Hematopoietic multipotent progenitor cell (in vitro differentiated cells): ENCODE measurements at places on chromosomes 5 and 9. TPM values are rescaled to one million over a fixed set of nuclear protein-coding genes. Genes with fewer than 3 reads are reported as not detected.

GRCh38 chr5:158414333-158414762 lies 555.4 kb upstream of the CLINT1 start:
- DNase-seq = no peak

- no peak for DNase-seq
Measured at GRCh38 chr9:37926737-37927118, 22.8 kb upstream of the SLC25A51 start.

DNA sequence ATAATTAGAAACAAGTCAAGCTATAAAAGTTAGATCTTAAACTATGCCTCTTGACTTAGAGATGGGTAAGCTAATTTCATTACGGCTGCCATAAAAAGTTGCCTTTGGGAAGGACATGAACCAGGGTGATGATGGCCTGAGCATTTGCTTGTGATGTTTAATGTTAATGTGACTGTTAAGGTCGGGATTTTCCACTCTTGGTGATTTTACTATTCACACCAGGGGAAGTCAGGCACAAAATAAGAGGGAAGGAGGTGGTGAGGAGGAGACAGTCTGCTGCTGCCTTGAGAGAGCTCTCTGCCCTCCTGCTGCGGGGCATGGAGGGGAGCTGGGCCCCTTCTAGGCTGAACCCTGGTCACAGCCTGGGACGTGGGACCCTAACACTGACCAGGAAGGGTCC lies 34.4 kb downstream of the AHRR start:
- DNase-seq = no peak

DNA sequence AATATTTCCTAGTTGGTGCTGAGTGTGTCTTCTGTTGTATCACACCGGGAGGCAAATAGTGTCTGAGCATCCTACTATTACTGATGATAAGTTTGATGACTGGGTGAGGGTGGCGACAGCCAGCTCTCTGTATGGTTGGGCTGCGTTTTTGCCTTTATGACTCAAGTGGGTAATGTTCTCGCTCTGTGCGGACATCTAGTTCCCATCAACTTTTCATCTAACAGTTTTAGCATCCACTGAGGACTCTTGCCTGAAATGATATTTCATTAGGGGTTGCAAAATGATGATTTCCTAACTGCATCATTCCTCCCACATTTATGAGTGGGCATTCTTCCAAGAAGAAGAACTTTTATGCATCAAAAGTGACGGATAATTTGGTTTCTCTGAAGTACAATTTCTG lies 26.5 kb downstream of the HMCN2 start:
- no peak for DNase-seq

GRCh38 chr5:160385496-160385895 lies 14.4 kb downstream of the FAM200C start:
- DNase-seq = no peak

GRCh38 chr9:2495221-2496005 lies 126.2 kb upstream of the VLDLR start:
- no peak for DNase-seq

- peak; percentile 58 for DNase-seq
Measured at GRCh38 chr9:642014-642413, 199.5 kb upstream of the DMRT1 start.

The SFXN1 gene
- 81.3 TPM for total RNA-seq

DNA sequence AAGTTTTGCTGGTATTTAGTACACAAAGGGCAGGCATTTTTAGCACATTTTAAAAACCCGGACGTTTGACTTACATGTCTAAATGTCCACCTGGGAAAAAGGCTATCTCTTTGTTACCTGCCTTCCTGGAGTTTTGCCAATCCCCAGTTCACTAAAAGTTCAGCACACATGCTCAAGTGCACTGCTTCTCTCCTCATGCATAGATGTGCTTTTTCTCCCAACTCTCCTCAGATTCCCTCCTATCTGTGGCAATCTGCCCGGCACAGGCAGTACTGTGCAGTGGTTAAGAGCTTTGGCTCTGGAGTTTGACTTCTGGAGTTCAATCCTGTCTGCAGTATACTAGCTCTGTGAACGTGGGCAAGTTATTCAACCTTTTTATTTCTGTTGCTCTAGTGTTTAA lies 8.3 kb upstream of the CCNO start:
- DNase-seq = no peak

DNA sequence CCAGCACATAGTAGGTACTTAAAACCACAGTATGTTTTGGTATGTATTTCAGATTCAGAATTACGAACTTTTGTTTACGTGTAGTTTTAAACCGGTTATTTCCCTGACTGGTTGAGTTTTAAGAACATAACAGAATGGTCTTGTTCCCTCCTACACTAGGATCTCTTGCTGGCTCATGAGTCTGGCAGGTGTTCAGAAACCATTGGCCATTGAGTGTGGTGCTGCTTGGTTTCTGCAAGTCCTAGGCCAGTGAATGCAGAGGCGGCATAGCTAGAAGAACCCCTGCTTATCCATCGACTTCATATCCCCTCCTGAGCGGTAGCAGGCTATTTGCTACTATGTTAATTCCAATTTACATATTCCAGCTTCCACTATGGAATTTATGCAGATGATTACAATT lies 65.6 kb downstream of the GPR21 start:
- DNase-seq = no peak

- no peak for DNase-seq
Measured at GRCh38 chr9:7963026-7963425, 163.4 kb upstream of the DMAC1 start.

DNA sequence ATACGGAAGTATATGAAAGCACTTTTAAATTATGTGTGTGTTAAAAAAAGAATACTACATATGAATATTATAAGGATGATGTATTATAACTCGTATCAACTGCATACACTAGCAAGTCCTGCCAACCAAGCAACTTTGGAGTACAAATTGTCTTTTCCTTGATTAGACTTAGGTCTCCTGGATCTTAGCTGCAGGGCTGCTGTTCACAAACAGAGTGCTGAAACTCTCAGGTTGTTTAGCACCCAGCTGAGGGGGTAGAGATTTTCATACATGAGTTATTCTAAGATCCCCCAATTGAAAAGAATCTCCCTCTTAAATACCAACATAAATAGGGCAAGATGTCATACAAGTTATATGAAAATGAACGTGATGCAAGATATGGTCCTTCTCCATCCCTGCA lies 149.8 kb upstream of the TNC start:
- DNase-seq = no peak
